ENCODE measurements at places on chromosomes 3 and 15.

- no peak for DNase-seq
Measured at GRCh38 chr3:86929046-86929445, 61.9 kb downstream of the VGLL3 start.

GRCh38 chr3:150333477-150333876 lies 74.6 kb upstream of the TSC22D2 start:
- DNase-seq, result no peak

- DNase-seq, result peak; percentile 61
Measured at GRCh38 chr3:142724682-142725356, 985 bp downstream of the TRPC1 start.

DNA sequence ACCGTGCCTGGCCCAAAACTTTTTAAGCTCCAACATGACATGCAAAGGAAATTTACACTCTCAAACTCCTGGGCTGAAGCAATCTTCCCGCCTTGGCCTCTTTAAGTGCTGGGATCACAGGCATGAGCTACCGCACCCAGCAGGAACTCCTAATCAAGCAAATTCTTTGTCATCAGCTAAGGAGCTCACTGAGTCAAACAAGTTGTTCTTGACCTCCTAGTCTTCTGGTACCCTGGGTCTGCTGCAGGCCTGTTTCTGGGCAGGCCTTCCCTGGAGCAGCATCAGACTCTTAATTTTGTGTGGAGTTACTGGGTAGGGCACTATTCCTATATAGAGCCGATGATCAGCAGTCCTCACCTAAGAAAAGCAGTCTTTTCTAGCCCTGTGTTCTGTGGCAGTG lies 68.4 kb upstream of the FLNB start:
- no peak for DNase-seq

DNA sequence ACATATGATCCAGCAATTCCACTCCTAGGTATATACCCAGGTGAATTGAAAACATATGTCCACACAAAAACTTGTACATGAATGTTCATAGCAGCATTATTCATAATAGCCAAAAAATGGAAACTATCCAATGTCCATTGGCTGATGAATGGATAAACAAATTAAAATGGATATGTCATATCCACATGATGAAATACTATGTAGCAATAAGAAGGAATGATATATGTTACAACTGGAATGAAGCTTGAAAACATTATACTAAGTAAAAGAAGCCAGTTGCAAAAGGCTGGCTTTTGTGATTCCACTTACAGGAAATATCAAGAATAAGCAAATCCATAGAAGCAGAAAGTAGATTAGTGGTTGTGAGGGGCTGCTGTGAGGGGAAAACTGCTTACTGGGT lies 33.7 kb downstream of the BNC1 start:
- no peak for DNase-seq

- DNase-seq, result no peak
Measured at GRCh38 chr3:23489300-23490158, 286.4 kb downstream of the UBE2E2 start.

DNA sequence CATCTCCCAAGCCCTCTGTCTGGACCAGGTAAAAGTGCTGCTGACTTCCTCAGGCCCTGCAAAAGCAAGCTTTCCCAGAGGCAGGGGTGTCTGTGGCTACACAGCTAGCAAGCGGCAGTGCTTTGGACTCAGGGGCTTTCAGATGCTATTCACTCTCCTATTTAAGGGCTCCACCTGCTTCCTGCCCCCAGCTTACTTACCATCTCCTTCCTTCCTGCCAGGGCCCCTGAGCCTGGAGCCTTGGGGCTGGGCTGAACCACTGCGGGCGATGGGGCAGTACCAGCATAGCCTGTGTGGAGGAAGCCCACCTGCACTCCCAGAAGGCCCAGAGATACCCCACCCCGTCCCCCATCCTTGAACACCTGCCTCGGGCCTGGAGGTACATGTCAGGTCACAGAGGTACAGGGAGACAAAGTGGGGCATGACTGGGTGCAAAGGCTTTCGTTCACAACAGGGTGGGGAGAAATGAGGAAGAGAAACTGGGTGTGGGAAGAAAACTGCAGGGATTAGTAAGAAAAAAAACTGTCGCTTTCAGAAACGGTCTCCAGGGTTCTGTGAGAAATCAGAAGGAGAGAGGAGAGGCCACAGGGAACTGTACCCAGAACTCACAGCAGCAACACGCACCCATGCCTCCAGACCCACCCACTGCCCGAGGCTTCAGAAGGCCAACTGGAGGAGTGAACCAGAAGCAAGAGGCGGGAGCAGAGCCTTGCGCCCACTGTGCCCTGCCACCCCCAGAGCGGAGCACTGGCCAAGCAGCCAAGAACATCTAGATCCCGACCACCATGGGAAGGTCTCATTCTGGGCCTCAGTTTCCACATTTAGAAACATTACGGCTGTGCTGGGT lies 49.5 kb downstream of the CCDC12 start:
- DNase-seq, result no peak

- DNase-seq, result no peak
Measured at GRCh38 chr15:53196788-53197187, 406.7 kb upstream of the ONECUT1 start.

GRCh38 chr3:131608741-131609140 lies 106.0 kb upstream of the MRPL3 start:
- DNase-seq, result no peak

DNA sequence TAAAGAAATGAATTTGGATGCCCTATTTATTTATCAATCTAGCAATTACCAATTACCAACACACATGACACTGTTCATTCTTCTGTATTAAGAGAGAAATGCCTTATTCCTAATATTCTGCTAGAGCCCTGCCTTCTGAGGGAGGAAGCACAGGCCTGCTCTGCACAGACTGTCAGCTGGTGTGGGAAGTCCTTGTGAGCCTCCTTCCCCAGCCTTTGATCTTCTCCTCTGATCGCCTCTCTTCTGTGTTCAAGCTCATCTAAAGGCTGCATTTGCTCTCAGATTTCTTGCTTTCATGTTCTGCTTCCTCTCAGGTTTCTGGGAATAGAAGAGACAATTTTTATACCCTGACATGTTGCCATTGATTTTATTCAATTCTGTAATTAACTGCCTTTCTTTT lies 290.6 kb upstream of the UMPS start:
- no peak for DNase-seq

- no peak for DNase-seq
Measured at GRCh38 chr3:100047455-100048141, 66.7 kb downstream of the FILIP1L start.

DNA sequence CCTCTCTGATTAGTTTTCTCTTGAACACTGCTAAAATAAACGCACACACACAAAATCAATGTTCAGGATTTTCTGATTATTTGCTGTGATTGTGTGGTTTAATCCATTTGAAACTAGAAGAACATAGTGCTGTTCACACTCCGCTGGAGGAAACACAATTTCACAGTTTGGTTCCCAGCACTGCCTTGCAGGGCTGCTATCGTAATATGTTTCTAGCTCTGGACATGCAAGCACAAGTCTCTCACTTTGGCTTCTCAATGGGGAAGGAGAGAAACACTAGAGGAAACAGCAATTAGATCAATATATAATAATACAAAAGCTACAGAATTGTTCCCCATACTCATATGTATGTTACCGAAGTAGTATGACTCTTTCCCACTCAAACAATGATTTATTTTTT lies 299.5 kb downstream of the NSUN3 start:
- no peak for DNase-seq

All from BE2C (cell line).